Subcutaneous adipose tissue (tissue), 4 donors: ENCODE measurements at places on chromosomes 6 and 20. TPM values are rescaled to one million over a fixed set of nuclear protein-coding genes. Genes with fewer than 3 reads are reported as not detected.

STX7 gene
- 46.0 TPM for total RNA-seq

CAGE1 gene
- not detected for total RNA-seq

RUNX2 gene
- 3.1 TPM for total RNA-seq

CST1 gene
- not detected for total RNA-seq

CST4 gene
- not detected for total RNA-seq

RIPOR3 gene
- 36.5 TPM for total RNA-seq

SMLR1 gene
- total RNA-seq, result not detected

SOBP gene
- 4.2 TPM for total RNA-seq

GTSF1L gene
- not detected for total RNA-seq

FAM162B gene
- 17.8 TPM for total RNA-seq

VWA7 gene
- not detected for total RNA-seq

NRN1 gene
- total RNA-seq, result 65.4 TPM

GJA10 gene
- not detected for total RNA-seq

PPIL6 gene
- 2.6 TPM for total RNA-seq

NMBR gene
- not detected for total RNA-seq

CDH22 gene
- not detected for total RNA-seq

AIF1 gene
- total RNA-seq, result 177 TPM

SUMO4 gene
- total RNA-seq, result 4.5 TPM

TRIM31 gene
- not detected for total RNA-seq

TSHZ2 gene
- total RNA-seq, result 31.8 TPM

CAP2 gene
- 5.4 TPM for total RNA-seq

EEF1A2 gene
- total RNA-seq, result not detected

NR2E1 gene
- total RNA-seq, result not detected

GSTA4 gene
- total RNA-seq, result 30.5 TPM

PTCRA gene
- not detected for total RNA-seq

ASCC3 gene
- 21.9 TPM for total RNA-seq

SCUBE3 gene
- not detected for total RNA-seq

SLC35D3 gene
- total RNA-seq, result not detected

FAM209B gene
- not detected for total RNA-seq

E2F3 gene
- 10.8 TPM for total RNA-seq

PMEPA1 gene
- 8.5 TPM for total RNA-seq

THBD gene
- 29.8 TPM for total RNA-seq

ALDH8A1 gene
- total RNA-seq, result 1.5 TPM
